ENCODE measurements at places on chromosomes 16 and 17.
A peak's percentile ranks its signal among the peaks of the same experiment; 100 is the strongest.

GRCh38 chr16:50688083-50688482 is 5.3 kb upstream of the NOD2 start:
- no peak for DNase-seq

DNA sequence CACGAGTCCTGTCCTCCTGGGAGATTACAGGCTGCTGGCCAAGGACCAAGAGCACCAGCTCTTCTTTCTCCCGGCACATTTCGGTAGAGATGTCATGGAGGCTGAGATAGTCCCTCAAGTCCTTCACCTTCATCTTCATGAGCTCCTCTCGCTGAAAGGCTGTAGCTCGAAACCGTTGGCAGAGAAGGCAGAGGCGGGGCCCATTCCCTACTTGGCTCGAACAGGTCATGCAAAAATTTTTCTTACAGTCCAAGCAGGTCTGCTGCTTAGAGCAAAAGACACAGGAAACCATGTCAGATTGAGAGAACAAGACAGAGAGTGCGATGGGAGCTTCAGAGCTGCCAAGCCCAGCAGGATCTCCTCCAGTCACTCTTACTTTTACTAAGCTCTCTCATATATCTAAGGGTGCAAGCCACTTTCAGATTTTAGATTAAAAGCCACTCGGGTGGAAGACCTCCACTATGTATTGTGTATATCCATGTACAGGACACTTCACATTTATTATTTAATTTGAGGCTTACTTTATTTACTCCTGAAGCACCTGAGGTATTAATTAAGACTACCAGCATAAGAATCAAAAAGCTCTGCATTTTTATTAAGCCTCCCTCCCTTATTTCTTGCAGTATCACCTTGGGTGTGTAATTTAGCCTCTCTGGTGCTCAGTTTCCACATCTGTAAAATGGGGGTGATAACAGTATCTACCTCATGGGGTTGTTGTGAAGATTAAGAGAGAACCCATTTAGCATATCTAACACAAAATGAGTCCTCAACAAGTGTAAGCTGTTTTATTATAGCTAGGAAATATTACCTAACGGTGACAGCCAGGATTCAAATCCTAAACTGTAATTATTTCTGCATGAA is 41.4 kb downstream of the LIG3 start:
- DNase-seq, result no peak

GRCh38 chr16:79263425-79263824 is 337.1 kb downstream of the MAF start:
- no peak for DNase-seq

- no peak for DNase-seq
Measured at GRCh38 chr17:77779711-77780539, 178.6 kb upstream of the TNRC6C start.

DNA sequence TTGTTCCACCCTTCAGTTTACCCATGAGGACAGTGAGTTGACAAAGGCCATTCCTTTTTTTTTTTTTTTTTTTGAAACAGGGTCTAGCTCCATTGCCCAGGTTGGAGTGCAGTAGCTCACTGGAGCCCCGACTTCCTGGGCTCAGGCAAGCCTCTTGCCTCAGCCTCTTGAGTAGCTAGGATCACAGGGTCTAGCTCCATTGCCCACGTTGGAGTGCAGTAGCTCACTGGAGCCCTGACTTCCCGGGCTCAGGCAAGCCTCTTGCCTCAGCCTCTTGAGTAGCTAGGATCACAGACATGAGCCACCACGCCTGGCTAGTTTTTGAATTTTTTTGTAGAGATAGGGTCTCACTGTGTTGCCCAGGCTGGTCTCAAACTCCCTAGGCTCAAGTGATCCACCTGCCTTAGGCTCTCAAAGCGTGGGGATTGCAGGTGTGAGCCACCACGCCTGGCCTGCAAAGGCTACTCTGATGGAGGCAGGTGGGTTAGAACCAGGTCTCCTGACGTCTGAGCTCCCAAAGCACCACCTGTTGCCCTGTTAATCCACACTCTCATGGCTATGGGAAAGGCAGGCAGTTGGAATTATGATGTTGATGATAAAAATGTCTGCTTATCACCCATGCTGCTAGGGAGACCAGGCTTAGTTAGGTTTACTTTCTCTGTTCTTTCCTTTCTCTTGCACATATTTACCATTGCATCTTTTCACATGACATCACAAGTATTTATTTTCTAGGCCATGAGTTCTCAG is 65.2 kb downstream of the KSR1 start:
- DNase-seq, result no peak

DNA sequence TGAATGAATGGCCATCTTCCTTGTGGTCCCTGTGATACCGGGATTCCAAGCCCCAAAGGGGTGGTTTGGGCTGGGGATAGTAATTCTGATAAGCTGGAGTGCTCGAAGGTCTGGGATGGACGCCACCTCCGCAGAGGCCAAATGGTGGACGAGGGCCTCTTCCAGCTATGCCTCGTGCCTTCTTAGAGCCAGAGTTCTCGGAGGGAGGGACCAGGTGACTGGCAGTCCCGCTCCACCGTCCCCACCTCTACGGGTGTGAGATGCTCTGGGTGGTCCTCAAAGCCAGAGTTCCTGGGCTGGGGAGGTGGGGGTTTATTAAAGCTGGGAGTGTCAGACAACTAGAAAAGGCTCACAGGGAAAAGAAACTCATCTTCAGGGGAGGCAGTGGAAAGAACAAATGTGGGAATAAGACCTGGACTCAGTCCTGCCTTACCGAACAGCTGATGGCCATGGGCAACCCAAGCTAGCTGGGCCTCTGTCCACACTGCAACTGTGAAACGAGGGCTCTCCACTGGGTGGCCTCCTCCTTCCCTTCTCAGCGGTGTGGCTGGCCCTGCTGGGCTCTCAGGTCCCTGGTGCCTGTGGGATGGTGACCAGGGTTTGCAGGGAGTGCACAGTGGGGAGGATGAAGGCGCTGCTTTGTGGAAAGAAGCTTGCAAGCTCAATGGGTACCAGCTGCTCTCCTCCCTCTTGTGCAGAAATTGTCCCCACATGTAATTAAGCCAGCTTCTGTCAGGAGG is 75.2 kb downstream of the N4BP1 start:
- no peak for DNase-seq

- DNase-seq, result no peak
Measured at GRCh38 chr16:14347706-14348105, 276.6 kb downstream of the MRTFB start.

DNA sequence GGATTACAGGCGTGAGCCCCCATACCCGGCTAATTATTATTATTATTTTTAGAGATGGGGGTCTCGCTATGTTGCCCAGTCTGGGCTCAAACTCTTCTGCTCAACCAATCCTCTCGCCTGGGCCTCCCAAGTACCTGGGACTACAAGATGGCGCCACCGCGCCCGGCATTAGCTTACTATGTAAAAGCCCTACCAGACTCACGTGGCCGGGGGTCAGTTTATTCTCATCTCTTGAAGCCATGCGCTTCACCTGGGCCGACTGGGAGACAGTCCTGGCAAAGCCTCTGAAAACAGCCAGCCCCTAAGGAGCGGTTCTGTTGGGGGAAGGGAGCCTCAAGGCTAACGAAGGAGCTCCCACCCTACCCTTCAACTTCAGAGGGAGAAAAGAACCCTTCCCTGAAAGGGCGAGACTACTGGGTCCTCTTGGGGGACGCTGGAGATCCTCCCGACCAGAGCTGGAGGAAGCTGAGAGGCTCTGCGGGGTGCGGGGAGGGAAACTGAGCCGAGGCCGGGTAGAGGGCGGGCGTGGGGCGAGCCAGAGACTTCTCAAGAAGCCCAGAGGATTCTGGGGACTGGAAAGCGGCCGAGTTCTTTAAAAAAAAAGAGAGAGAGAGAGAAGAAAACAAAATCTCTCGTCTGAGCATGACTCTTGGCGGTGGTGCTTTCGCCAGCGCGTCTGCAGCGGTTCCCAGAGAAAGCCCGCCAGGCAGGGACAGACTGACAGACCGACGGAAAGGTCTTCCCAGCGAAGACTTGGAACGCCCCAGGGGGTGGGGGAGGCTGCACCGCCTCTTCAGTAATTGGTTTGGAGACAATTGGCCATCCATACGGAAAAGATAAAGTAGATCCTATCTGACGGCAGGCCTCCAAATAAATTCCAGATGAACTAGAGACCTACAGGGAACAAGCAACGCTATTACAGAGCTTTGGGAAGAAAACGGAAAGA is 5.6 kb upstream of the TUBG2 start:
- no peak for DNase-seq

DNA sequence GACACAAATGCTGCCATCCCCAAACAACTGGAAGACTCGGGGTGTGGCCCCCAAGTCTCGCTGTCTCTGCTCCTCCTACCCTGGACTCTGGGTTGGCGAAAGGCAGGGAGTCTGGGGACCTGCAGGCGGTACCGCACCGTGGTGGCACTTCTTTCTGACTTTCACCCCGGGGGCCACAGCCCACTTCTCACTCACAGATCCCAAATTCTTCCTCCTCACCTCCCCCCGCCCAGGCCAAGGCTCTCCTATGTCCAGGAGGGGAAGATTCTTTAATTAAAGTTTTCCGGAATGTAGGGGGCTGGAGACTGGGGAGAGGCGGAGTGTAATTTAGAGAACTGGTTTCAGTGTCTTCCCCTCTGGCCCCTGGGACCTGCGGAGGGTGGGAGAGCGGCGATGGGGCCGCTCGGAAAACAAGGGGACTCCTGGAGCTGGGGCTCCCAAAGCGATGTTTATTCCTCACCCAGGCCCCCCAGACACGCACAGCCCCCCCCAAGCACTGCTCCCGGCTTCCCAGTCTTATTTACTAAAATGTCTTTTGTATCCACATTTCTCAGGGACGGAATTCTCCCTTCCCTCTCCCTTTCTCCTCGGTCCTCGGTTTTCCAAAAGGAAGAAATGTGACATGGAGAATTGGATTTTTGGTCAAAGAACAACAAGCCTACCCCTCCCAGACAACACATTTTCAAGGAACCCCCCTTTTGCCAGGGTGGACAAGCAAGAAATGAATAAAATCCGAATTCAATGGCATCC is 1.2 kb downstream of the WNT3 start:
- DNase-seq, result no peak

DNA sequence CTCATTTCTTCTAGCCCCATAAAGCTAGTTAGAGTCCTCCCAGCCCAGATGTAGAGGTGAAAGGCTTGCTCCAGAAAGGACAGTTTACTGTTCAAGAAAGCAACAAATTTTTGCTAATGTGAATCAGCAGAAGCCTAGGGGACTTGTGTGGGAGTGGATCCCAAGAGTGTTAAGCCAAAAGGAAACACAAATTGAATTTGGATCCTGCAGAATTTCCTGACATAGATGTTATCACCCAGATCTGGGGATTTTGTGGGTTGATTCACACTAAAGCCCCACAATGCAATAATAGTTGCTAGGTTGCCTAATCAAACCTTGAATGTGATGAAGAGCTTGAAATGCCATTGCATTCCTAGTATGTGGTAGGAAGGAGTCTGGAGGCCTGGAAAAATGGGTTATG is 135.2 kb upstream of the HS3ST3A1 start:
- DNase-seq, result no peak

GRCh38 chr16:77853161-77853560 is 64.8 kb downstream of the VAT1L start:
- DNase-seq, result no peak

- no peak for DNase-seq
Measured at GRCh38 chr17:39667262-39667944, 850 bp upstream of the PNMT start.

DNA sequence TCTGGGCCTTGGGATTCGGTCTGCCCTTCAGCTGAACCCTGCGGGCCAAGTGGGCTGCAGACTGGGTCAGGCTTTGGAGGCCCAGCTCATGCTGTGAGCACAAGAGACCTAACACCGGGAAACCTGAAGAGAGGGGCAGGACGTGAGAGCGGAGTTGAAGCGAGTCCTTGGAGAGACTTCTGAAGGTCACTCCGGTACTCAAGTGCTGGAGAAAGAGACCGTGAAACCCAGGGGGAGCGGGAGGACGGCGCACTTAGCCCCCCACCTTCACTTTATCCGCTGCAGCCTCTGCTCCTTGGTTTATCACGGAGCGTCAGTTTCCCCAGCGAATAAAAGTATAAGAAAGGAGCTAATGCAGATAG is 361 bp downstream of the UQCRC2 start:
- no peak for DNase-seq

- no peak for DNase-seq
Measured at GRCh38 chr17:14268264-14268663, 31.6 kb upstream of the CDRT15 start.

DNA sequence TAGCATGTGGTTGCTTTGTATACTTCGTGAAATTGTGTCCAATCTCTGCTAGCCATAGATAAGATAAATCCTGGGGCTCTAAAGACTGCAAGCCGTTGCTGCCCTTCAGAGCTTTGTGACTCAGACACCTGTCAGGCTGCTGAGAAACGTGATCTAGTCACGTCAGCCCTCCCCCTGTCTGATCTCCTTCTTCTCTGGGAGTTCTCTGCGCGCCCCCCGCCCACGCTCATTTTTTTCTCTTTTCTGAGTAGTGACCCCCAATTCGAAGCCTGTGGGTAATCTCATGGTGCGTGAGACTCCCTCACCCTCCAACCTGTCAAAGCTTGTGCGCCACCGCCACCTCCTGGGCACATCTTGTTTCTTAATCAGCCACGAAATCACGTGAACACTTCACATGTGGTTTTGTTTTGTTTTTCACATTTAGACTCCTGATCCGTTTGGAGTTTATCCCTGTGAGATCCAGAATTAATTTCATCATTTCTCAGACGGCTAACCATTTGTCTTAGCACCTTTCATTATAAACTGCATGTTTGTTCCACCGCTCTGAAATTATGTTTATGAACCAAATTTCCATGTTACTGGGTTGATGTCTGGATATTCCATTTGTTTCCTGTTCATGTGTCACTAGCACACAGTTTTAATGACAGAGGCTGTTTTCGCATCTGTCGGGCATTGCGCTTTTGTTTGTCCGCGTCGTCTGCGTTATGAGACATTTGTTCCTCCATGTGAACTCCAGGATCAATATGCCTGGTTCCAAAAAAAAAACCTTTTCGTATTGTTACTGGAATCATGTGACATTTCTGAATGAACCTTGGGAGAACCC is 977 bp upstream of the ZNF778 start:
- peak; percentile 45 for DNase-seq
